CD8-positive, alpha-beta T cell (primary cell): ENCODE measurements at places on chromosomes 2 and 18. TPM values are rescaled to one million over a fixed set of nuclear protein-coding genes. Genes with fewer than 3 reads are reported as not detected.

The TBR1 gene
- not detected for total RNA-seq

The TMEM37 gene
- total RNA-seq = not detected

DNA sequence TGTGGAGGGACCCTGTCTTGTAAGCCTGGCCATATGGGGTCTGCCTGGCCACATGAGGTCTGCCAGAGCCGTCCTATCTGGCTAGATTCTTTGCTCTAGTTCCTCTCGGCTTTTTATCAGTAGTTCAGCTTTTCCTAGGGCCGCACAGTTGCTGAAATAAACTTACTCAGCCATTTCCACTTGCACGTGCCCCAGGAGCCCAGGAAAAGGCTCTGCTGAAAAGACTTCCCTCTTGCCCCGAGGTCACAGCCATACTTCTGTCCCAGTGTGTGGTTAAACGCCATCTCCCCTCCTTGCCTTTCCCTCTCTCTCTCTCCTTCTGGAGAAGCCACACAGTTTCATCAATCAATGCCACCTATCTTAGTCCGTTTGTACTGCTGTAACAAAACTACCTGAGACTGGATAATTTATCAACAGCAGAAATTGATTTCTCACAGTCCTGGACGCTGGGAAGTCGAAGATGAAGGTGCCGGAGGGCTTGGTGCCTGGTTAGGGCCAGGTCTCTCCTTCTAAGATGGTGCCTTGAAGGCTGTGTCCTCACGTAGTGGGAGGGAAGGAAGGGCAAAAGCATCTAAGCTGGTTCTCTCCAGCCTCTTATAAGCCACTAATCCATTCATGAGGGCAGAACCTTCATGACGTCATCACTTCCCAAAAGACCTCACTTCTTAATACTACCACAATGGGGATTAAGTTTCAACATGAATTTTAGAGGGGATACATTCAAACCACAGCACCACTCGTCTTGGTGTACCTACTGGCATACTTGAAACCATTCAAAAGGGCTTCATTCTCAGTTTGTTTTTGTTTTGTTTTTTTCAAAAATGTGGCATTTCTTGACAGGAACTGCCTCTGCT lies 11.2 kb upstream of the GALM start:
- DNase-seq = no peak

GRCh38 chr2:239024226-239024625 lies 176.3 kb downstream of the TWIST2 start:
- no peak for DNase-seq

DNA sequence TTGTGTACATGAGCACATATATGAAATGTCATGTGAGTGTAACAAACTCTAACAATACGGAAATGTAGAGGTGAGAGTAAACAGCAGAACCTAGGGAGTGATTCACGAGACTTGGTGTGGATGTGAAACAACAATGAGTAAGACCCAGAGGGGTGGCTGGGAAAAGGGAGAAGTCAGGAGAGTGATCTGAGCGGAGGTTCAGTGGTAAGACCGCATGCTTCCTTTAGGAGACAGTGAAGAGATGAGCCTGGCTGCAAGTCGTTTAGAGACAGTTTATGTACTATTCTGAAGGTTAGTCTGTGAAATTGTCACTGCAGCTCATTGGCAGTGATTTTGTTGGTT lies 150.6 kb downstream of the PRPF40A start:
- DNase-seq = no peak

The SCN3A gene
- not detected for total RNA-seq
